Left hindlimb (tissue), 1 donor: ENCODE measurements at places on chromosomes 4 and X.

DNA sequence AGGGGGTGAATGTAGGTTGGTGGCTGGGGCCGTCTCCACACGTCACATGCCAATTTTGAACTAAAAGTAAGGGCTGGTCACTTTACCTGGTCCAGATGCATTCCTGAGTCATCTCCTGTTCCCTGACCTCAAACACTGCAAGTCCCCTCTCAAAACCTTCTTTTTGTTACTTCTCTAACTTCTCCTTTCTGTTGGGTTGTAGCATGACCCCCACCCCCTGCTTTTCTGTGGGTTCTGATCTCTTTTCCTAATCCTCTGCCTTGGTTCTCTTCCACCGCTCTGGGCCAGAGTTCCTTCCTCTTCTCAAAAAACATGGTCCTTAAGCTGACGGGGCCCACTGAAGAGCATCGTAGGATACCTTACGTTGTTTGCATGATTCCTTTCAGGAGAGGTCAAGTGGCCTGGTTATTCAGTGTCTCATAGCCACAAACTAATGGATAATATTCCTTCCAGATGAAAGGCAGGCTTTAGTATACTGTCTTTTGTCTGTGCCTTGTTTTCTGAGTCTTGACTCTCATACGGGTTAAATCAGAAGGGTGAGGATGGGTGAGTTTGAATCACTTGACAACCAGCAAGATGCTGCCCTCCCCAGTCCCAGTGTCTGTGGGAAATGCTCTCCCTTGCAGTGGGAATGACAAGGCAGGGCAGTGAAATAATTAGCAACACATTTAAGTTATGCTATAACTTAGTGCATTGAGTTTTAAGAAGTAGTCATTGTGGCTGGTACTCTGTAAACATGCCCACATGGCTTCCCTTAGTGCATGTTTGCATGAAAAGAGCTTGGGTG is 15.1 kb downstream of the SMS start:
- DNase-seq: no peak

- peak; percentile 83 for DNase-seq
Measured at GRCh38 chr4:140427106-140427918, at the start of gene CLGN. Gene CLGN (minus strand): TSS chr4:140427648. CDS start chr4:140413078, 14,570 bp downstream.

DNA sequence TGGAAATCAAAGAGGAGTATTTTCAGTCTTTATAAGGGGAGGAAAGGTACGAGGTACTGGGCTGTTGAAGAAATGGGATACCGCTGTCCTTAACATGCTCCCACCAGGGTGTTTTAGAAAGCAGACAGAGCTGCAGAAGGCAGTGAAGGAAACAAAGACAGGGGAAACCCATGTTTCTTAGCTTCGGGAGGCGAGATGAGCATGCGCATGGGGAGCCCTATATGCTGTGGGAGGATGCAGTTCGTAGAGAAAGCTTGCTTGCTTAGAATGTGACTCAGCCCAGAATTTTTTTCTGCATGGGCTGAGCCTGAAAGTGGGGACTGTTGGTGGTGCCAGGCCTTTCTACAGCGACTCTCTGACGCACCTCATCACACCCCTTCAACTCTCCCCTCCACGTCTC is 28.8 kb upstream of the SCOC start:
- DNase-seq: no peak

DNA sequence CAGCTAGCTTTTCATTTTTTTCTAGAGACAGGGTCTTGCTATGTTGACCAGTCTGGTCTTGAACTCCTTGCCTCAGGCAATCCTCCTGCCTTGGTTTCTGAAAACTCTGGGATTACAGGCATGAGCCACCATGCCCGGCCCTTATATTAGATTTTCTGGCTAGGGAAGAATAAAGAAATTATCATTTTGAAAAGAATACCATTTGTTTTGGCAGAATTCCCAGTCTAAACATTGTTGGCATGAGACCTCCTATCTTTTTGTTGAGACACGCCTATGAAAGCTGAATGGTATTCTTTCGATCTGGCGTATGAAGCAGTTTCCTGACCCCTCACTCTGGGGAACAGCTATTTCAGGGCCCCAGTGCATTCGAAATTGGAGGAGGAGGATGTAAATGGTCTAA is 107.0 kb downstream of the REPS2 start:
- no peak for DNase-seq

DNA sequence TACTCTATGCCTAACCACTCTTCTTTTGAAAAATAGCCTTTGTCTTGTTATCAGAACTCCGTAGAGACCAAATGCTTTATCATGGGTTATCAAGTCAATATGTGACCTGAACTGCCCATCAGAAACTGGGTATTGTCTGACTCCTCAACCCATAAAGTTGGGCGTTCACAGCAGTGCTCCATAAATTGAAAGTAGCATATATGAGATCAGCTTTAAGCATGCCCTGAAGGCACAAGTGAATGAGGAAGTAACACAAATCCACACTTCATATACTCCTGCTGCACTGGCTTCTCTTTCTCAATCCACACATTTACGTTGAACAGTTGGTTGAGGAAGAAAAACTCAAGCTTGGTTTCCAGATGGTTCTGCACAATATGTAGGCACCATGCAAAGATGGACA is 1106.0 kb downstream of the STIM2 start:
- DNase-seq: no peak

- no peak for DNase-seq
Measured at GRCh38 chrX:25288676-25289075, 272.9 kb upstream of the ARX start.

- no peak for DNase-seq
Measured at GRCh38 chr4:23822181-23822580, 67.7 kb downstream of the PPARGC1A start.

DNA sequence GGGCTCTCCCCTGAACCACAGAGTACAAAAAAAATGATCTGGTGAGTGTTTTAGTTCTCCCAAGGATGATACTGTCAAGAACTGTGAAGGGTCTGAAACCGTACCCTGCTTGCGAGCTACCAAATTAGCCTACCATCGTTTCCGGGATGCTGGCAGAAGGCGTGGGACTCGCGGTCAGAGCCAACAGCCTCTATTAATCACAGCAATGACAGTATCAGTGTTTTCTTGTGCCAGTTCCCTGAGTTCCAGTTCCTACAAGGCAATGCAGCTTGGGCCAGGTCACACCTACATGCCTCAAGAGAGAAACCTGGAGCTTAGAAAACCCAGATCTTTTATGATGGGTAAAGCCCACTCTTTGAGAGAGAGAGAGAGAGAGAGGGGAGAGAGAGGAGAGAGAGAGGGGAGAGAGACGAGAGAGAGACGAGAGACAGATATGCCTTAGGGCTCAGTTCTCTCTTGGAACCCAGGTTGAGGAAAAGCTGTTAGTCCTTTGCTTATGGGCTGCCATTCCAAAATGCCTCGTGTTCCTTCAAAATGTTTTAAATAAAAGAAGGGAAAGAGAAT is 327.8 kb downstream of the ARHGAP10 start:
- no peak for DNase-seq

GRCh38 chr4:169225812-169226211 is 44.9 kb downstream of the SH3RF1 start:
- no peak for DNase-seq

DNA sequence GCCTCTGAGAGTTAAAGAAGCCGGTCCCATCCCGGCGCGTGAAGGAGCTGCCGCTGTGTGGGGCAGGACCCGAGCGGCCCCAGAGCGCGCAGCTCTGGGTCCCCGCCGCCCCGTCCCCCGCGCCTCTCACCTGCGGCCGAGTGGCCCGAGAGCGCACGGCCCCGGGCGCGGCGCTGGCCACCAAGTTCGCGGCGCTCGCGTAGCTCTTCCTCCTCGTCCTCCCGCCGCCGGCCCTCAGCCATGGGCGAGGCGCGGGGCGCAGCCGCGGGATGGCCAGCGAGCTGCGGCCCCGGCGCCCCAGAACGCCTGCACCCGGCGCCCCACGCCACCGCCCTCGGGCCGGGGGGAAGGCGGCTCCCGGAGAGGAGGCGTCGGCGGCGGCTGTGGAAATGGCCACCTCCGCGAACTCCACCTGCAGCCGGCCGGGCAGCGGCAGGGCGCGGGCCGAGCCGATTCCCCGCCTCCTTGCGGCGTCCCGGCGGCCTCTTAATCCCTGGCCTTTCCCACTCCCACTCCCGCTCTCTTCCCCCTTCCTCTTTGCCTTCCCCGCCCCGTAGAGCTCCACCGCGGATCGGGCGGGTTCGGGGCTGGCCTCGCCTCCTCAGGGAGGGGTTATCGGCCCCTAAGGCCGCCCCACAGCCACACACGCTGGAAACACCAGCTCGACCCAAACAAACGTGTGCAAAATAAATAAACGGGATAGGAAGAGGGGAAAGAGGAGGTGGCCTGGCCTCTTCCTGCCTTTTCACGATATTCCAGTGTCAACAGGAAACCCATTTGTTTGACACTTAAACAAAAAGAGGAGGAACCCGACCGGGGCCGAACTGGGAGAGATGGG is at the start of gene SH3D19:
Gene SH3D19 (minus strand): TSS at position 495 of the 838 bp plus-strand sequence. CDS start 253 bp downstream, at position 242.
- peak; percentile 83 for DNase-seq

DNA sequence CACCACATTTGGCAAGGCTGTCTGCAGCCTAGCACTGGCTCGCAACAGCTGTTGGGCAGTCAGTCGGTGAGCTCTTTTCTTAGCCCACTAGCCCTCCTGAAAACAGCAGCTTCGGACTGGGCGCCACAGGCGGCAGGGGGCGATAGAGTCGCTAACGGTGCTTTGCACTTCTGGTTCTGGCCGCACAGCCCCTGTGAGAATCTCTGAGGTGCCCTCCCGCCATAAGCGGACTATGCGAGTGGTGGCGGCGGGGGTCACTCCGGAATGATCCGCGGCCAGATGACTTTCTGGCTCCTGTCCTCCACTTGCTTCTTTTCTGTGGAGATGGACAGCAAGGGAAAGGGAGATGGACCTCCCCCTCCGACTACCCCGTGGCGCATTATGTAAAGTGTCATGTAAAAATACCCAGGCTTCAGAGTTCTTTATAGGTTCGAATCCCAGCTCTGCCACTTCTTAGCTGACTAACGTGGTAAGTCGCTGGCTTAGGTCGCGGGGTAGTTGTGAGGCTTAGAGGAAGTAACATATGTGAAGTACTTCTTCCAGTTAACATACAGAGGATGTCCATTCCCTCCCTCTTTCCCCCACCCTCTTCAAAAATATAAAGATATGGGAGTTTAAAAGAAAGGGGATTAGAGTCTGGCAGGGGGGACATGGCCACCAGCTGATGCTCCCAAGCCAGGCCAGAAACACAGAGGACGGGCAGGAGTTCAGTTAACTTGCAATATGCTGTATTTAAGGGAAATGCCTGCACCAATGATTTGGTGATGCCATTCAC is 11.0 kb downstream of the ARHGAP36 start:
- no peak for DNase-seq

- DNase-seq: no peak
Measured at GRCh38 chrX:17923546-17923945, 62.4 kb upstream of the RAI2 start.

- DNase-seq: no peak
Measured at GRCh38 chr4:81678801-81679200, 207.1 kb upstream of the RASGEF1B start.

GRCh38 chrX:10176121-10177003 is 19.6 kb downstream of the CLCN4 start:
- no peak for DNase-seq

- DNase-seq: no peak
Measured at GRCh38 chrX:6021316-6022091, 207.2 kb downstream of the NLGN4X start.

- DNase-seq: peak; percentile 89
Measured at GRCh38 chr4:117084866-117085701, at the start of gene TRAM1L1. Gene TRAM1L1 (minus strand): TSS chr4:117085576. CDS start chr4:117085393, 183 bp downstream.

DNA sequence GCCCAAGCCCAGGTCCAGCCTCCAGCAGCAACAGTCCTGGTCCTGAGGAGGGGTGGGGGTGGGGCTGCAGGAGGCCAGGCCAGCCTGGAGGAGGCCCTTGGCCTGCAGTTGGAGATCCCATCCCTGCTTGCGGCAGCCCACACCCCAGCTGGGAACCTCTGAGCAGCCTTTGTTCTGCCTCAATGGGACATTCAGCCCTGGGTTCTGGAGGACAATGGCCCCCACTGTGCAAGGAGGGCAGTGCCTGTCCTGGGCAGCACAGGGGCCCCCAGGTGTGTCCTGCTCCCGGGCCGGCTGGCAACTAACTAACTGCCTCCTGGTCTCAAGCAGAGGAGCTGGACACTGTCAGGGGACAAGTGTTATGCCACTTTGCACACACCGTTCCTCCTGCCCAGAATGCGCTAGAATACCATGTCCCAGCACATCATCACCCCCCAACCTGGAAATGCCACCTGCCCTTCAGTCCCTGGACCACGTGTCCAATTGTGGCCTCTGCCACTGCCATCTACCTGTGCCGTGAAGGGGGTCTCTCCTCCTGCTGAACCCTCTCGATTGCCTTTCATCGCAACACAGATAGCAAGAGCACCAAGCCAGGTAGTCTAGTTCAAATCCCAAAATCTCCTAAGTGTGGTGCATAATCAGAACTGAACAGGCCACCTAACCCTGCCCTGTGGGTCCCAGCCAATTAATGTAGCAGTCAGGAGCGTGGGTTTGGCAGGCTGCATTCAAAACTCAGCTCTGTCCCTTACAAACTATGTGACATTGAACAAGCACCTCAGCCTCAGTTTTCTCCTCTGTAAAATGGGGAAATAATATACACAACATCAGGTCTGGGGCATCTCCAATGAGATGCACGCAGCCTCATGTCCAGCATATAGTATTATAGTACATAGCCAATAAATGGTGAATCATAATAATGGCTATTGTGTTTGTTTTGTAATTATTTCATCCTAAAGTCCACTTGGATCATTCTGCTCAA is 8.8 kb downstream of the PPP2R2C start:
- no peak for DNase-seq

GRCh38 chrX:70398899-70399298 is 24.2 kb upstream of the GDPD2 start:
- DNase-seq: no peak

DNA sequence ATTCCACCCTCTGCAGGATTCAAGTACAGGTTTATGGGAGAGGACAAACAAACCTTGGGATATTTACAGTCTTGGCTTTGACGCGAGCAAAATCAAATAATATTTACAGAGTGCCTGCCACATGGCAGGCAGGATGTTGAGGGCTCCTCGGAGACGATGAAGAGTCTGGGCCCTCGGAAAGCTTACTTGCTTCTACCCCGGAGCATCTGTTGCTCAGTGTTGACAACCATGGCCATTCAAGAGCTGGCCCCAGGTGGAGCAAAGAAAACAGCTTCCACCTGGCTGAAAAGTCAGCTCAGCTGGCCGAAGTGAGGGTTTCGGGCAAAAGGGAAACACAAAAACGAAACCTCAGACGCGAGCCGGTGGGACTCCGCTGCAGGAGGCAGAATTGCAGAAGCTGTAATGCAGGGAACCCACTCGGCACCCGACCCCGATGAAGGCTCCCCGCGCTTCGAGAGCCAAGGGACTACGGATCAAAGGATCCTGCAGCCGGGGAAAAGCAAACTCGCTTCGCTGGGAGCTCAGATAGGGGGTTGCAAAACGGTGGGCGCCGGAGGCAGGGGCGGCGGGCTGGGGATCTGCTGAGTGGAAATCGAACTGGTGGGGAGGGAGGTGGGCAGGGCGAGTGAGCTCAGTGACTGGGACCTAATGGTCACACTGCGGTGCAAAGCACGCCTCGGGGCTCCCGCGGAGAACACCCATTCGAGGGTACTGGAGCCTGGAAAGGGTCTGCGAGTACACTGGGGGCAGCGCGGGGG is 805 bp downstream of the ATP8A1 start:
- peak; percentile 51 for DNase-seq

DNA sequence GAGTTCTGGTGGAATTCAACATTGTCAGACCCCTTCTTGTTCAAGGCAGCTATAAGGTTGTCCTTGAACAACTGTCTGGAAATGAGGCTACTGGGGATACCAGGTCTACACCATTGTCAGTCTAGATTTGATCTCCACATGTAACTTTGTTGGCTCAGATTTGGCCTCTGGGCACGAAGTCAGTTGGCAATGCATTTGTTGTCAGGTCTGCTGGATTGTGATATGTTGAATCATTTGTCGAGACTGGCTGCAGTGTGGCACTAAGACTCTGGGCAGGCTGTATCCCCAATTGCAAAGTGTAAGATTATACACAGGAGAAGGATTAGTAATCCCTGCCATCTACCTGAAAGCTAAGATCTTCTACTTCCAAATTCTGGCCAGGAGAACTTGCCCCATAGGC is 26.5 kb downstream of the ZNF81 start:
- DNase-seq: no peak
